Hepatocyte (in vitro differentiated cells): ENCODE measurements at places on chromosomes 2 and 18. TPM values are rescaled to one million over a fixed set of nuclear protein-coding genes. Genes with fewer than 3 reads are reported as not detected.
A peak's percentile ranks its signal among the peaks of the same experiment; 100 is the strongest.

MOGAT1 gene
- polyA plus RNA-seq = 0.15 TPM in 1 of 2 replicates, not detected in the other

COX7A2L gene
- polyA plus RNA-seq = 130 and 134 TPM in 2 replicates

SERPINB3 gene
- not detected in 2 replicates for polyA plus RNA-seq

DNA sequence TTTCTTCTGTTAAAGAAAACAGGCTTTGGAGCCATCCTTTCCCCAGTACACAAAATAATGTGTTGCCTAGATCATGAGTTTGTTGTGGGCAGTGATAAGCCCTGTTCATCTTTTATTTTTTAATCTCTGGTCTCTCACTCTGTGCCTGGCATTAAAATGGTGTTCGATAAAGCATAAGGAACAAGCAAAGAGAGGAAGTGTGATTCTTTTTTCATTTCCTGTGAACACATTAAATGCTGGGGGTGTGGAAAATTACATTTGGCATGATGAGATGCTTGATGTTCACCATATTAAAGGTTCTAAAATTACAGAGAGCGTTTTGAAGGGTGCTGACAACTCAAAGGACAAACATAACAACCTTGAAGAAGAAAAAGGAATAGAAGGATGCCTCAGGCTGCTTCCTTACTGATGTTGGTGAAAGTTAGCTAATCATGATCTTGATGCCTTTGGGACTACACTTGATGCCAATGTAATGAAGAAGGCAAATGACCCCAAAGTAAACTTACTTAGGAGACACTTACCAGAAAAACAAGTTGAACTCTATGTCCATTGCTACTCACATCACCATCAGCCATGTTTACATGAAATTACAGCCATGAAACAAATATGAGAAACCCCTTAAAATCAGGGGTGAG lies 33.0 kb downstream of the TMEFF2 start:
- DNase-seq = no peak

- DNase-seq = no peak
Measured at GRCh38 chr18:79862562-79862961, 64.8 kb downstream of the KCNG2 start.

- no peak for DNase-seq
Measured at GRCh38 chr2:55357927-55358326, 61.7 kb downstream of the CCDC88A start.

DNA sequence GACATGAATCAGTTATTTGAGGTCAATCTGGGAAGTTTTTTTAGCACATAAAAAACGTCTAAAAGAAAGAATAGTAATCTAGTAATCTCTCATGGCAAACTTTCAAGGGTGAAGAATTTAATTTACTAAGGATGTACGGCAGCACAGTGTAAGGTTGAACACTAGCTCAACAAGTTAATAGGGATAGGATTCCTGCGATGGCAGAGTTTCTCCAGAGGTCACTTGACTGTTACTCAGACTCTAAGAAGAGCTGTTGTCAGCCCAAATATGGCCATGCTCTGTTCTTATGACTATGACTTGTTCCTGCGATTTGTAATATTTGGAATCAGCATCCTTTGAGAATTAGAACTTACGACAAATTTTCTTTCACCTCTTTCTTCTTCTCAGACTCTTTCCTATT lies 553.3 kb upstream of the TNP1 start:
- no peak for DNase-seq

GRCh38 chr2:33274524-33274923 lies 201.9 kb upstream of the RASGRP3 start:
- no peak for DNase-seq

- no peak for DNase-seq
Measured at GRCh38 chr2:202221873-202222272, 16.5 kb downstream of the SUMO1 start.

DNA sequence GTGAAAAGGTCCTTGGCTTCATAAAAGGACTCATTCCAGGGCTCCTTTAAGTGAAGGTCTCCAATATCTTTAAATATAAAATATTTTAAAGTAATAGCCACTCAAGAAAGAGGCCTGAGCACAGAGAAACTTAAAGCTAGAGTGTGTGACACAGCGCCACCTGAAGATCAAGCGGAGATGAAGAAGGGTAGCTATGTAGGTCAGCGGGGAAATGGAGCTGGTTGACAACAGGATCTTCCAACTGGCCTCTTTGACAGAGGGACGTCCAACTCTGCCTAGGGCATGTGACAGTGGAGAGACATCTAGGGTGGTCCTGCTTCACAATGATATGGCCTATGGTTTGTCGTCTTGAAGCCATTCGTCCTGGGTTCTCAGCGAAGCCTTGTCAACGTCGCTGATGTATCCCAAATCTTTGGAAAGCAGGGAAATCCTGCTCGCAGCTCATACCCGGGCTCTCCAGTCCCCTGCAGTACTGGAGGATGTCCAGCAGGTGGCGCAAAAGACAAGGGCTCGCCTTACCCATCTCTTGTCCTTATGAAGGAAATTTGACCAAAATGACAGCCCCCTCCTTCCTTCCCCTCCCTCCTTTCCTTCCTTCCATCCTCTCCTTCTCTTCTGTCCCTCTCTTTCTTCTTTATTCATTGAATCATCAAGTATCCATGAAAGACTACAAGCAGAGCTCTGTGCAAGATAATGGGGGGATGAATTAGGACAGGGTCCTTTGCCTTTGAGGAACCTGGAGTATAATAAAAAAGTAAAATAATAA lies 59.6 kb downstream of the LONRF2 start:
- peak; percentile 69 for DNase-seq

- DNase-seq = no peak
Measured at GRCh38 chr2:17821535-17822444, 5.5 kb downstream of the MSGN1 start.

GRCh38 chr2:41698678-41699422 lies 349.0 kb upstream of the PKDCC start:
- DNase-seq = peak; percentile 59
